Mucosa of descending colon (tissue), 3 donors: ENCODE measurements at places on chromosomes 7 and 10. TPM values are rescaled to one million over a fixed set of nuclear protein-coding genes. Genes with fewer than 3 reads are reported as not detected.

DNA sequence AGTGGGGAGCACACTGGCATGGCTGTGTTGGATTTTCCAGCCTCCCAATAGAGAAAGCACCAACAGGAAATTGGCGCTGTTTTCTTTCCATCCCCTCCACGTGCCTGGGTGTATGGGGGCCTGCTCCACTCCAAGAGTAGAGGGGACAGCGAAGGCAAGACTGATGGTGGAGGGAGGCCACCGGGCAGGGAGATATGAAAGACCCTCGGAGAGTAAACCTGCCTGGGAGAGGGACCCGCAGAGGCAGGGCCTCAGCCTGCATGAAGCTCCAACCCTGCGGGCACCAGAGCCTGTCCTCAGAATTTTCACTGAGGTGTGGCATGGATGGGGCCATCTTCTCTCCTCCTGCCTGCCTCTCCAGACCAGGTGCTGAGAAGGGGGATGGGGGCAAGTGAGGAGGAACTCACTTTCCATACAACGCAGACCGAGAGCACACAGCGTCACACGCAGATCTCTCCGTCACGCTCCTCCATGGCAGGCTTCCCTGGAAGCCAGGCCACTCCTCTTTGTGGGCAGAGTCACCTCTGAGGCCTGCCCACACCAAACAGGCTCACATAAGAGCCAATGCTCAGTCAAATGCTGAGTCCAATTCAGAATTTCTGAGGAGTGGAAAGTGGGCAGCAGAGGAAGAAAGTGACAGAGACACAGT, 18.8 kb downstream of the ANXA11 start:
- no peak for DNase-seq

GRCh38 chr10:113301342-113301984, 251.4 kb upstream of the HABP2 start:
- no peak for DNase-seq

The LOXL4 gene
- total RNA-seq = 0.58 TPM

The KCTD7 gene
- 7.4 TPM for total RNA-seq
